ENCODE measurements at places on chromosomes 4 and X.
A peak's percentile ranks its signal among the peaks of the same experiment; 100 is the strongest.

- no peak for DNase-seq
Observed at GRCh38 chrX:115322375-115322774, 32.9 kb downstream of the LUZP4 start.

GRCh38 chr4:177632481-177632880, 190.2 kb upstream of the AGA start:
- DNase-seq, result peak; percentile 75

GRCh38 chr4:139902321-139903320, 237.0 kb downstream of the MGST2 start:
- no peak for DNase-seq

- DNase-seq, result no peak
Observed at GRCh38 chr4:13977746-13978145, 350.2 kb upstream of the BOD1L1 start.

GRCh38 chrX:114087543-114087942, 496.3 kb upstream of the HTR2C start:
- no peak for DNase-seq

- no peak for DNase-seq
Observed at GRCh38 chr4:88771883-88772450, 74.3 kb upstream of the NAP1L5 start.

GRCh38 chr4:37389967-37390580, 145.5 kb downstream of the NWD2 start:
- peak; percentile 90 for DNase-seq

DNA sequence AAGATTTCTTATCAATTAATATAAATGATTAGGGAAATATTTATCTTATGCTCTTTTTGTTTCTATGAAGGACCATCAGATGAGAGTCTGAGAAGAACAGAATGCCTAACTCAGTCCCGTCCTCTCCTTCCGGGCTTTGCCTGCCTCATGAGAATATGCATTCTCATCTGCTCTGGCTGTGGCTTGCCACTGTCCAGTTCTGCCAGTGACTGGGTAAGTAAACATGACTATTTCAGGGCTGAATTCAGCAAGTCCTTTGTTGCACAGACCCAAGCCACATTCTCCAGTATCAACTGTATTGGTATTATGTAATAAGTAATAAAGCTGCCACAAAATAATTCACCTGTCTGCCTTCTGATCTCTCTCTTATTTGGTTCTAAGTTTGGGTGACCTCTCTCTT, 110.7 kb downstream of the WDFY3 start:
- no peak for DNase-seq

DNA sequence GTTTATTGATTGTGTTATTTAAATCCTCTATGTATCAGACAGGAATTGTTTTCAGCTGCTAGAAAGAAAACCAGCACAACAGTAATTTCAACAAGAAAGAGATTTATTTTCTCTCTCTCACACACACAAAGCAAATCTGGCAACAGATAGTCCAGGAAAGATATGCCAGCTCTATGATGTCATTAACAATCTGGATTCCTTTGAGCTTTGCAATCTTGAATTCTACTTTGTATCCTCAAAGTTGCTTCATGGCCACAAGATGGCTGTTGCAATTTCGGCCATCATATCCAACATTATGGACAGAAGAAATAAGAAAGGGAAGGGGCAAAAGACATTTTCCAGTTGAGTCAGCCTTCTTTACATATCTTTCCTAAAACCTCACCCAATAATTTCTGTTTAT, 19.8 kb upstream of the FMR1 start:
- DNase-seq, result no peak
